Stimulated activated naive CD4-positive, alpha-beta T cell treated with Interleukin-2 at 50 U/mL for 16 hours (primary cell): ENCODE measurements at places on chromosomes 1 and 21.

DNA sequence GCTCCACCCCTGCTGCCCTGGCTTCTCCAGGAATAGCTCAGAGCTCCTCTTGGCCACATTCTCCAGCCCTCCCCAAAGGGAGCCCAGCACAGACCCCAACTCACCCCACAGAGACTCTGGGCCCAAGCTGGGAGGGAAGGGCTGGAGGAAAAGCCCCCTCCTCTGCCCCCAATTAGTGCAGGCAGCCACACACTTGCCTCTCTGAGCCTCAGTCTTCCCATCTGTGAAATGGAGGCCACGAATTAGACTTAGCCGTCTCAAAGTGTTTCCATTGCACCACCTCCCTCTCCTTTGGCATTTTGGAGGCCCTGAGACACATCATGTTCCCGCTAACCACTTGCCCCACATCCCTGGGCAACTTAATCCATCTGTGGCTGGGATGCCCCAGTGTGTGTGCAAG lies 108.0 kb downstream of the PAX7 start:
- DNase-seq: no peak

DNA sequence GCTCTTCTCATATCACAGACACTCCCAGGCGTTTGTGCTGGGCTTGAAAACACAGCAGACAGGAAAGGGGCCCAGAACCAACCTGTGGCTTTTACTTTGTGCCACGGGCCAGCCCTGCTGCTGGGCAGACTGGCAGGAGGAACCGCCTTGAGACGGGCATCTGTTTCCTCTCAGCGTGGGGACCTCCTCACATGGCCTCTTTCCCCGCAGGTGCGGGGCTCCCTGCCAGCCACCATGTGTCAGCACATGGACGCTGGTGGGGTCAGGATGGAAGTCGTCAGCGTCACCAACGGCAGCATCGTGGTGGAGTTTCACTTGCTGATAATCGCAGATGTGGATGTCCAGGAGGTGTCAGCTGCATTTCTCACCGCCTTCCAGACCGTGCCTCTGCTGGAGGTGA lies 47.8 kb downstream of the UMODL1 start:
- no peak for DNase-seq

DNA sequence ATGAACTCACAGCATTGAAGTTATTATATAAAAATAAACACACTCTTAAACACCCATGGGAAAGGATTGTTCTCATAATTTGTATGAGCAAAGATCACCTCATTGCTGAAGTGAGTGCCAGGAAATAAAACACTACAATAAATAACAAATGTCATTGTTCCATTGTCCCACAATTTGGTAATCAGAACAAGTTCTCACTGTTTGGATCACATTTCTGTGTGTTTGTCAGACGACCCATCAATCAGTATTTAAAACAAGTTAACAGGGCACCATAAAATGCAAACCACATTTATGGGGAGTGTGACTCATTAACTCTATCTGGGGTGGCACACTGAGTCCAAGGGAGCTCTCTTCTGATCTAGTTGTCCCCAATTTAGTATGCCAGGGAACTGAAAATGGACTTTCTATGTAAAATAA lies 124.5 kb downstream of the PTPRC start:
- DNase-seq: no peak

GRCh38 chr1:145425436-145426029 lies at the start of gene NBPF20:
Gene NBPF20 (minus strand): TSS chr1:145425603. CDS start chr1:145405272, 20,331 bp downstream.
- peak; percentile 75 for DNase-seq

- DNase-seq: no peak
Measured at GRCh38 chr1:200907611-200908097, 13.0 kb downstream of the INAVA start.

DNA sequence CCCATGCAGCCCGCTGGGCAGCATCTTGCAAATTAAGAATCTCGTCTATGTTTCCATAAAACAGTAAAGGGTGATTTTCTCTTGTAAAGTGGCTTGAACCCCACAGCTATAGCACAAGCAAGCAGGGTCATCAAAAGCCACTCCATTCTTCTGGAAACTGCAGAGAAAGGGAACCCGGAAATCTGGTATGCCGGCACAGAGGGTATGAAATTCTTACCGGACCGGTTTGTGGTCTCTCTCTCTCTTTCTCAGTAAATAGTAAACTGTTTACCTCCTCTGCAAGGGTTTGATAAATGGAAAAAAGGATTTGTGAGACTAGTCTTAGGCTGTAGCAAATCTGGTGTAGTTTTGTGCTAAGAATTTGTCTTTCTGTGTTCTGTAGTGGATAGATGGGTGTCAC lies 2.7 kb upstream of the ADSS2 start:
- no peak for DNase-seq

- no peak for DNase-seq
Measured at GRCh38 chr1:18924221-18924691, 21.9 kb upstream of the ALDH4A1 start.

- DNase-seq: peak; percentile 19
Measured at GRCh38 chr1:206466840-206467649, 3.2 kb upstream of the IKBKE start.

GRCh38 chr1:30538226-30538992 lies 185.0 kb downstream of the MATN1 start:
- DNase-seq: no peak

DNA sequence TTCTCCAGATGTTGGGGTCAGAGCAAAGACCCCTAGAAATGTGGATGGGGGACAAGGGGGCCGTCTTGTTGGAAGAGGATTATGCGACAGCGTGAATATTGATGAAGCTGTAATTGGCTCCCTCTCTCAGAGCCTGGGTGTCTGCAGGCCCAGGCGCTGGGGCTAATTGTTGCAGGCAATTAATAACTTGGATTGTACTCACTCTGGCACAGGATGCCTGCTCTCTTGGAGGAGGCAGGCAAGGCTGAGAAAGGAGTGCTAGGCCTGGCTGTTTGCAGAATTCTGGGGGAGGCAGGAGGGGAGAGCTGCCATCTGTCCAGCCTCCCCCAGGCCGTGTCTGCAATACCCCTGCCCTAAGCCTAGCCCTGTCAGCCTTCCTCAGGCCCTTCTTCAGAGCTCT lies 4.1 kb upstream of the DISP3 start:
- DNase-seq: no peak

DNA sequence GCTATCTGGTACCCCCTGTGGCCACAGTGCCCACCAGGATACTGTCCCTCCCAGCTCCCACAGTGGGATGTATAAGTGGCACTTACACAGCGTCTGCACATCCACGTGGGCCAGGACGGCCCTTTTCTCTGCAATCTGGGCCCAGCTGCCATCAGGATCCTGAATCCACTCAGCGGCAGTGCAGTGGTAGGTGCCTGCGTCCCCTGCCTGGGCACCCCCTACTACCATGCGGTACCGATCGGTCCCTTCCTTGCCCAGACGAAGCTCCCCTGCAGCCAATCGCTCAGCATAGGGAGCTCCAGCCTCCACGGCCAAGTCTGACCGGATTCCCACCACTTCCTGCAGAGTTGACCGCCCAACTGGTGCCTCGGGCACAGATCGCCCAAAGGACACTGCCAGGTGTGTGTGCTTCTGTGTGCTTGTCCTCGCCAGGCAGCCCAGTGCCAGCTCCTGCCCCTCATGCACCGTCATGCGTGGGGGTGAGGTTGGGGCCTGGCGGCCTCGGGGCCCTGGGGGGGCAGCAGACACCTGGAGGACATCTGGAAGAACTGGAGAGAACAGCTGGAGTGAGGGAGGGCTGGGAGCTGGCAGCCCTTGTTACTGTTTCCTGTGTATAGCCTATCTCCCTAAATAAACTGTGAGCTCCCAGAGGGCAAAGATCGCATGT lies 4.7 kb downstream of the IGSF8 start:
- no peak for DNase-seq

- no peak for DNase-seq
Measured at GRCh38 chr1:23779826-23780371, 1.7 kb downstream of the PITHD1 start.

GRCh38 chr1:45895406-45895805 lies 92.0 kb downstream of the MAST2 start:
- DNase-seq: no peak

DNA sequence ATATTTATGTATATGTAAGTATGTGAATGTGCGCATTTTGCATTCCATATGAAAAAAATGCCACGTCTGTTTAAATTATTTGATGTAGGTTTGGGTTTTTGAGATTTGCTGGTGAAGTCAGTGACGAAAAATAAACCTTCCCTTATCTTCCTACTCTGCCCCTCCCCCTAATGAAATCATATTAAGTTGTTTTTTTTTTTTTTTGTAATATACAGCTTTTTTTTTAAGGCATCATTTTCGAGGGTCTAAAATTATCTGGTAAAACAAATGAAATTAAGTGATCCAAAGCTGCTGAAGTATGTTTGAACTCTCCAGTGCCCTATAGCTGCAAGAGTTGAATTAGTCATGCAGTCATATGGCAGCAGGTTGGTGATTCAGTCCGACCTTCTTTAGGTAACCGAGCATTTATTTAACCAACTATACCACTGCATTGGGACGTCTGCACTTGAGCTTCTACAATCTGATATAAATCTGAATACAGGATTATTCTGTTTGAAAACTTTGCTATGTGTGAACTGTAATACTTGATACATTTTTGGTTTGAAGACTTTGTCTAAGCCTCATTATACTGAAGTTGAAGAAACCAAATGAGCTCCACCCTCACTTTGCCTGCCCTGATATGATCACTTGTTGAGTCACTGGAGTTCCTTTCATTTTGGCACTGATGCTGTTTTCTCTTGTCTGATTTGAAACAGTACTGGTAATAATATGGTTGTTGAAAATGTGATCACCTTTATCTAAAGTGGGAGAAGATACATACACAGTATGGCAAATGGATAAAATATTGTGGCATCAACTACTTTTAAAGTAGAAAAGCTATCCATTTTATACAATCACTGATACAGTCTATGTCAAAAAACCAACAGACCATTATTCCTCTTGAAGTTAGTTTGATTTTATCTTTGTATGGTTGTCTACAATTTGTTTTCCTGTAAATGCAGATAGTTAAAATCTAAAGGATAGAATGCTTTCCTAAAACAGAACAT lies 11.7 kb downstream of the PDIK1L start:
- no peak for DNase-seq

DNA sequence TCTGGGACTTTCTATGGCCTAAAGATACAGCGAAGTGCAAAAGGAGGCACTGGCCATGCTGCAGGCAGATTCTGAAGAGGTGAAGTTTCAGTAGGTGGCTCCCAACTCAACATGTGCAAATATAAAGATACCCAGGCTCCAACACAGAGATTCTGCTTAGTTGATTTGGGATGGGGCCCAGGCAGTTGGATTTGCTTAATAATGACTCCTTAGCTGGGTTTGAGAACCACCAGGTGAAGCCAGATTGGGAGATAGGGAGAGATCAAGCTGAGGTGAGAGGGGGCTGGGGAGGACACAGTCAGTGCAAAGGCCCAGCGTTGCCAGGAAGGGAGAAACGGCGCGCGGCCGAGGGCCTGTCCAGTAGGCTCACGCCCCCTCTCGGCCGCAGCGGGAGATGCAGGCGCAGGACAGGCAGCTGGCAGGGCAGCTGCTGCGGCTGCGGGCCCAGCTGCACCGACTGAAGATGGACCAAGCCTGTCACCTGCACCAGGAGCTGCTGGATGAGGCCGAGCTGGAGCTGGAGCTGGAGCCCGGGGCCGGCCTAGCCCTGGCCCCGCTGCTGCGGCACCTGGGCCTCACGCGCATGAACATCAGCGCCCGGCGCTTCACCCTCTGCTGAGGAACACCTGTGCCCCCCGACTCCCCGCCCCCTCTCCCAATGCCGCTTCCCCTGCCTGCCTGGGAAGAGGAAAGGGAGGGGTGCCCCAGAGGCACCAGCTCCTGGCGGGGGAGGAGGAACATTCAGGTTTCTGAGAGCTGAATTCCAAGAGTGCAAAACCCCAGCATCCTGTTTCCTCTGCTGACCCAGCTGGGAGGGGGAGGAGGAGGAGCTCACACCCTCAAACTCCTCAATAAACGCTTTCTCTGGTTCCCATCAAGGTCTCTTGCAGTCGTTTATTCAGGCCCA lies 1.2 kb downstream of the FAM167B start:
- DNase-seq: peak; percentile 80

- no peak for DNase-seq
Measured at GRCh38 chr1:1084372-1085170, 10.5 kb upstream of the RNF223 start.

DNA sequence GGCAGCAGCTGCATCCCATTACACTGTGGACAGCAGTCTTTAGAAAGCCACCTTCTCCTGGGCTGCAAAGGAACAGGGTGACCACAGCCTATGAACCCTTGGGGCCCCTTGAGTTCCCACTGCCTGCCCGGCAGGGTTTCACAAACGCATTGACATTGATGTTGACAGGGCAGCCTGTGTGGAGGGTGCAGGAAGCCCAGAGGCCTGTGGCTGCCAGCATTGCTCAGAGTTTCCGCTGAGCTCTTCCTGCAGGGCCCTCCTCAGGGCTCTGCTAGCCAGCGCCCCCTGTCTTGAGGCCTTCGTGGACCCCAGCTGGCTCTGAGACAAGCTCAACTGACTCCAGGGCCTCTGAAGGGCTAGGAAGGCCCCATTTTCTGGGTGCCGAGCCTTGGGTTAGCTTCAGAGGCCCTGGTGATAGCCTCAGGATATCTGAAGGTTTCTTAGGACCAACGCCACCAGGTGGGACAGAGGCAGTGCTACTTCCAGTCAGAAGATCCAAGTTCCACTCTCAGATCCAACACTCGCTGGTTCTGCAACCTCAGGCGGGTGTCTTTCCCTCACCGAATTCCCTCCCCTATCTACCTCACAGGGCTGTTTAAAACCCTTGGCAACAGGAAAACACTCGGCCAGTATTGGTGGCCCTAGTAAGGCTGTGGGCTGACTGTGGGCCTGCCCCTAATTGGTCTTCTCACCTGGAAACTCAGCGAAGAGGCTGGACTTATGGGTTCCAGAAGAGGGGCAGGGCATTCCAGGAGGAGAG lies 27.2 kb upstream of the EPS8L3 start:
- DNase-seq: peak; percentile 75

- DNase-seq: no peak
Measured at GRCh38 chr1:153646672-153647345, 11.7 kb upstream of the SNAPIN start.

DNA sequence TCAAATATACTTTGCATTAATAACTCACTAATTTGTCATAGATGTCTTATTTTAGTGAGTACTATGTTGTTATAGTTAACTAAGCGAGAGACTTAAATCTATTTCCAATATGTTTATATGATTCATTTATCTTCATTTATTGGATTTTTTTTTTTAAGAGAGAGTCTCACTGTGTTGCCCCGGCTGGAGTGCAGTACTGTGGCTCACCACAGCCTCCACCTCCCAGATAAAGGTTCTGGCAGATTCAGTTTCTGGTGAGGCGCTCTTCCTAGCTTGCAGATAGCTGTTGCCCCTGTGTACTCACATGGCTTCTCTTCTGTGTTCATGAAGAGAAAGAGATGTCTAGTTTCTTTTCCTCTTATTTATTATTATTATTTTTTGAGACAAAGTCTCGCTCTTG lies 43.9 kb downstream of the SNRPE start:
- DNase-seq: no peak

GRCh38 chr1:230215031-230215430 lies 148.0 kb downstream of the GALNT2 start:
- DNase-seq: no peak

GRCh38 chr1:182716740-182717720 lies 32.6 kb upstream of the RGS8 start:
- no peak for DNase-seq

- no peak for DNase-seq
Measured at GRCh38 chr21:34183331-34183928, 110.1 kb downstream of the MRPS6 start.

GRCh38 chr1:10897981-10898728 lies 101.7 kb upstream of the CASZ1 start:
- no peak for DNase-seq
